ENCODE measurements at places on chromosomes 13 and 19.

GRCh38 chr19:49347835-49348234, 12.6 kb downstream of the CD37 start:
- no peak for DNase-seq

GRCh38 chr13:95420501-95420900, 119.2 kb upstream of the ABCC4 start:
- no peak for DNase-seq

DNA sequence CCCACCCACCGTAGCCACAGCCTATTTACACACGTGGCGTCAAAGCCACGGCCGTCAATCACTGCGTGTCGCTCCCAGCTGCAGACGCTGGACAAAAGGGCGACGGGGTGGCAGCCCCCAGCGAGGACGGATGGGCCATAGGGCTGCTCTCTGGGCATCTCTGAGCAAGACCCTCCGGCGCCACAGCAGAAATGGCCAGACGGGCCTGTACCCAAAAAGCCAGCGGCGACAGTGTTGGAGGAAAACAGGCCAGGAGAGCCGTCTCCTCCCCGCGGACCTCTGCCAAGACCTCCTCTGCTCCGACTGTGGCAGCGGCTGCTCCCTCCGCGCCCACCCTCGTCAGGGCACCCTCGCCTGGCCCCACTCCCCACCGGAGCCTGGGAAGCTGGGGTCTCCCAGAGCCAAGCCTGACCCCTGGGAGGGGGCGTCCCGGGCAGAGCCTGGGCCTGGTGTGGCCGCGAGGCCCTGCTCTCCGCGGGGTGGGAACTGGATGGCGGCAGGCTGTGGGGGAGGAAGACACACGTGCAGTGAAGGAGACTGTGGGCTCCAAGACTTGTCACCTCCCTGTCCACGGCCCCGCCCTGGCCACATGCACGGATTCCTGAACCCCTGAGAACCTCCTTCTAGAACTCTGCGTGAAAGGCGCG, 2.7 kb downstream of the C2CD4C start:
- no peak for DNase-seq

DNA sequence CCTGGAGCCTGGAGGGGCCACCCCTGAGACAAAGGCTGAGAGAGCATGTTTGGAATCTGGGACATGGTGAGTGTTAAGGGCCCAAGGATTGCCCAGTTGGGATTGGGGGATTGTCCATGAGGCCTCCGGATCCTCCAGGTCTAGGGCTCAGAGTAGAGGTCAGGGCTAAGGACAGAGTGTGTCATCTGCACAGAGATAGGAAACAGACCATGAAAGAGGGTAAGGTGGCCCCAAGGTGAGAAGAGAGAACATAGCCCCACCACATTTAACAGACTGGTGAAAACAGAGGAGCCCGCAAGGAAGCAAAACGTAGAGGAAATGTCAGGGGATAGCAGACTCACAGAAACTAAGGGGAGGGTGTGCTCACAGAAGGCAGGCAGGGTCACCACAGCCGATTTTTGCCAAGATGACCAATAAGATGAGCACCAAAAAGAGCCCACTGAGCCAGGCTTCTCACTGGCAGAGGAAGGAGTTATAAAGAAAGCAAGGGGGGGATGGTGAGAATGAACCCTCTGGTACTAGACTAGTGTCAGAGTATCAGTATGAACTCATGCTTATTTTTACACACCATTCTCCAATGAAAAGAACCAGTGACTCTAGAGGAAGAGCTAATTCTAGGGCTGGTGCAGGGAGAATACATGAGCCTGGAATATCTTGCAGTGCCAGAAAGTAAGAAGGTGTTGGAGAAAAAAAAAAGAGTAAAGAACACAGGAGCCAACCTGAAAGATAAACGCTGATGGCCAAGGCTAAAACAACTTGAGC, 17.5 kb downstream of the DYRK1B start:
- no peak for DNase-seq

GRCh38 chr19:40088299-40089047, 2.3 kb downstream of the ZNF780A start:
- no peak for DNase-seq

- peak; percentile 44 for DNase-seq
These were observed 17.9 kb downstream of the DEDD2 start for GRCh38 chr19:42199440-42200115.

- no peak for DNase-seq
These were observed 943 bp downstream of the ZNF302 start for GRCh38 chr19:34678421-34678820.

DNA sequence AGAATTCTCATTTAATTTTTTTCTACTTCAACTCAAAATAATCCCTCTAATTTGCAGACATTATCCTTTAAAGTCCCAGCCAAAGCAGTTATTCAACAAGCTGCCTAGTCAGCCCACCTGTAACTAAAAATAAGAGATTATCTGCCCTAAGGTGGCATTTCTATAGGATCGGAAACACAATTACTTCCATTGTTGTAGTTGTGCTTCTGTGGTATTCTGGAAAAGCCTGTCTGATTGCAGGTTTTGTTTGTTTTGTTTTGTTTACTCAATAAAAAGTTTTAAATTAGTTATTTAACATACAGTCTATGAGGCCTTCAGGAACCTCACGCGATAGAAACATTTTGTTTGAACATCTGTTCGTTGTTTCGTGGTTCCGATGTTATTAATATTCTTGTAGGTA, 101.0 kb downstream of the ZIC5 start:
- DNase-seq, result no peak

DNA sequence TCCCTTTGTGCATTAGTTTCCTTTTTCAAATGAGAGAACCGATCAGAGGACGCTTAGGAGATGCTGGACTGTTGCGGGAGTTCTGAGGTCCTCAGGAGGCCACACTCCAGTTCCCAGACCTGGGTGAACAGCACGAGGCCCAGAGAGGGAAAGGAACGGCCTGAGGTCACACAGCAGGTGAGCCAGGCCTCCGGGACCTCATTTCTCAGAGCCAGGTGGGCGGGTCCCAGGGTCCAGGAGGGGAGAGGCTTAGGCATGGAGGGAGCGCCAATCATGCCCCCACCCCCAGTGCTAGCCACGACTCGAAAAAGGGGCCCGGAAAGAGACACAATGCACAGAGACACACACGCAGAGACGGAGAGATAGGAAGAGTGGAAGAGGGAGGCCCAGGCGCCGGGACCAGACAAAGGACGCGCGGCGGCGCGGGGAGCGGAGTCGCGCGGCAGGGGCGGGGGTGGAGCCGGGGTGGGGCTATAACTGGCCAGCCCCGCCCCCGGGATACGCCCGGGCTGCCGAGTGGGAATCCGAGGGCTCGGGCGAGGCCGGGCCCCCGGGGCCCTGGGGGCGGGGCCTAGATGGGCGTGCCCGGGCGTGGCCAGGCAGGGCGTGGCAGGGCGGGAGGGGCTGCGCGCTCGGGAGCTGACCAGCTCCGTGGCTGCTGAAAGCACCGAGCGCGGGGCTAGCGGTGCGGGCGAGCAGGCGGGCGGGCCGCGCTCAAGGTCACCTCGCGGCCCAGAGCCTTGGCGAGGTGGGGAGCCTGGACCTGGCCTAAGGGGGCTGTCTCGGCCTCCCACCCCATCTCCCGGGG, 1.6 kb downstream of the ELAVL3 start:
- no peak for DNase-seq

GRCh38 chr19:39080431-39080830, 3.7 kb upstream of the ACP7 start:
- DNase-seq, result no peak

GRCh38 chr13:45878966-45879365, 27.4 kb upstream of the SIAH3 start:
- no peak for DNase-seq

DNA sequence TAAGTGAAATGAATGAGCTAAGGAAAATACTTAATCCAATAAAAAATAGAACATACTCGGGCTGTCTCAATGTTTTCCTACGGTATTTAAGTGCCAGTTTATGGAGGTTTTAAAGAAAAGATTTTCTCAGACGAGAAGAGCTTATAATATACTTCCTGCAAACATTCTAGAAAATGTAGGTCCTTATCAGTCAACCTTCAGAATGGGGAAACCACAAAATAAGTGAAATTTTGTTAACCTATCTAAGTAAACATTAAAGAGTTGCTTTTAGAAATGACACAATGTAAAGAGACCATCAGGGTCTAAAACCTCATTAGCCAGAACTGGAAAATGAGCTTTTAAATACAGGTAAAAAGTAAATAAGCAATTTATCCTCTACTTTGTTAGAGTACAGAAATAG, 12.1 kb downstream of the MIR17HG start:
- DNase-seq, result no peak

DNA sequence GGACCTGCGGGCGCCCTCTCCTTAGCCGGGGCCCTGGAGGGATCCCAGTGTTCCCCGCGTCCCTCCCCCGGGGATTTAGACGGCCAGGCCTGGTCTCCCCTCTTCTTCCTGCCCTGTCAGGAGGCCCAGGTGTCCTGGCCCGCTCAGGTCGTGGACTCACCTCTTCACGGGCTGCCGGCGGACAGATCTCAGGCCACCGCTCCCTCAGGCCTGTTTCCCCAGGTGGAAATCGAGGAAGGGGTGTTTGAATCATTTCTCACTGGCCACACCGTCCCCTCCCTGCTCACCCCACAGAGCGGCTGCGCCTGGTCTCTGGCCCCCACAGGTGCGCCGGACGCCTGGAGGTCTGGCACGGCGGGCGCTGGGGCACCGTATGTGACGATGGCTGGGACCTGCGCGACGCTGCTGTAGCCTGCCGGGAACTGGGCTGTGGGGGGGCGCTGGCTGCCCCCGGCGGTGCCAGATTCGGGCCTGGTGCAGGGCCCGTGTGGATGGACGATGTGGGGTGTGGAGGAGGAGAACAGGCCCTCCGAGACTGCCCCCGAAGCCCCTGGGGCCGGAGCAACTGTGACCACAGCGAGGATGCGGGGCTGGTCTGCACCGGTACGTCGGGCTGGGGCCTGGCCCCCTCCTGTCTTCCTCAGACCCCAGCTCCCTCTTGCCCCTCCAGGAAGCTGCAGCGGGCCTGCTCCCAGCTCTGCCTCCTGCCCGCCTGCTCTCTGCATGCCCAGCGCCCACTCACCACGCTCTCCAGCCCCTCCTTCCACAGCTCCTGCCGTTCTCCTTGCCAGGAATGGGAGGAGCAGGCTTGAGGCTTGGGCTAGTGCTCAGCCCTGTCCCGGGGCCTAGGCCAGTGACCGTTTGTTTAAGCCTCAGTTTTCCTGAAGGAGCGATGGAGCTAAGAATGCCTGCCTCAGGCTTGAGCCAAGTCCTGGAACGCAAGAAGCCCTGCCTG, 2.5 kb downstream of the SSC5D start:
- DNase-seq, result no peak

GRCh38 chr19:14977128-14977527, 2.5 kb downstream of the SLC1A6 start:
- DNase-seq, result no peak

DNA sequence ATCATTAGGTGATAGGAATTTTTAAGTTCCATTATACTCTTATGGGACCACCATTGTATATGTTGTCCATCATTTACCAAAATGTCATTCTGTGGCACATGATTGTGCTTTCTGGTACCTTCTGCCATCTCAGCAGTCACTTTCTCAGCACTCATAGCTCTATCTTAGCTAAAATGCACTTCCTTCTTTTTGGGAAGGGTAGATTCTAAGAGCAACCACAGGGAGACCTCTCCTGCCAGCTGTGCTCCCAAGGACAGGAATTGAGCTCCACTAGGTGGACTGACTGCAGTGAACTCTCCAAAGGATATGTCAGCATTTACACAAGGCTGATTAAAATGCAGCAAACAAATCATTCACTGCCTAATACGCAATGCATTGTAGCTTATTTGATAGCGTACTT, 91.8 kb upstream of the OBI1 start:
- no peak for DNase-seq

GRCh38 chr13:75443356-75443958, 38.5 kb downstream of the TBC1D4 start:
- DNase-seq, result no peak
